ENCODE measurements at places on chromosomes 5 and 9. TPM values are rescaled to one million over a fixed set of nuclear protein-coding genes. Genes with fewer than 3 reads are reported as not detected.

- no peak for DNase-seq
- no peaks in the 10 kb centered on the region for H3K4me1 ChIP-seq
- H3K27me3 ChIP-seq, result no peaks in the 10 kb centered on the region
- no peak overlapping the region for H3K4me3 ChIP-seq
- H3K36me3 ChIP-seq, result peaks cover 12% of the 10 kb centered on the region
Measured at GRCh38 chr5:32095261-32095671, 78.9 kb downstream of the GOLPH3 start.

- no peaks in the 10 kb centered on the region for H3K36me3 ChIP-seq
- peaks cover 3% of the 10 kb centered on the region for H3K4me1 ChIP-seq
- no peak overlapping the region for H3K27ac ChIP-seq
- DNase-seq, result no peak
Measured at GRCh38 chr9:38006163-38006562, 62.9 kb downstream of the SHB start.

Gene CCL27
- 9.3 TPM for total RNA-seq

GRCh38 chr5:62369039-62369438, 34.7 kb downstream of the DIMT1 start:
- no peaks in the 10 kb centered on the region for H3K4me1 ChIP-seq
- H3K27me3 ChIP-seq, result no peaks in the 10 kb centered on the region
- H3K27ac ChIP-seq, result no peak overlapping the region
- H3K36me3 ChIP-seq, result peaks cover 23% of the 10 kb centered on the region
- no peak for DNase-seq

- H3K36me3 ChIP-seq, result peaks cover 38% of the 10 kb centered on the region
- peaks cover 3% of the 10 kb centered on the region for H3K4me1 ChIP-seq
Measured at GRCh38 chr9:128819716-128820664, 1.7 kb downstream of the ENDOG start.

- H3K36me3 ChIP-seq, result no peaks in the 10 kb centered on the region
- H3K27ac ChIP-seq, result no peak overlapping the region
- DNase-seq, result no peak
- no peak overlapping the region for H3K4me3 ChIP-seq
Measured at GRCh38 chr5:175842951-175843793, 28.2 kb upstream of the CPLX2 start.

DNA sequence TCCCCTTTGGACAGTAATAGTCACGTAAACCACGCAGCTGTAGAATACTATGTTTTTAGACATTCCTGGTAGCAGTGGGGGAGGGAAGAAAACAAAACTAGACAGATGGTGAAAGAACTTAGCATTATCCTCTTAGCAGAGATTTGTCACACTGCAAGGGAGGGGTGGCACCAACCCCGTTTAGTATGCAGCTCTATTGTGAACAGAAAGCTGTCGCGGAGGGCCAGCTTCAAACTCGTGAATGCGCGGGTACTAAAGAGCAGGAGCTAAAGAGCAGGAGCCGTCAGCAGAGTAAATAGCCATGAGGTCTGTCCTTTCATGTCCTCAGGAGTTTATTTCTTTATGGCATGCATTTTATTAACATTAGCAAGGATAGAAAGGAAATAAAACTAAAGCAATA, 141.9 kb upstream of the SLC12A2 start:
- H3K4me1 ChIP-seq, result no peaks in the 10 kb centered on the region
- H3K4me3 ChIP-seq, result no peak overlapping the region
- no peaks in the 10 kb centered on the region for H3K36me3 ChIP-seq
- no peaks in the 10 kb centered on the region for H3K27me3 ChIP-seq
- H3K27ac ChIP-seq, result no peak overlapping the region

Gene IL9
- total RNA-seq, result not detected

DNA sequence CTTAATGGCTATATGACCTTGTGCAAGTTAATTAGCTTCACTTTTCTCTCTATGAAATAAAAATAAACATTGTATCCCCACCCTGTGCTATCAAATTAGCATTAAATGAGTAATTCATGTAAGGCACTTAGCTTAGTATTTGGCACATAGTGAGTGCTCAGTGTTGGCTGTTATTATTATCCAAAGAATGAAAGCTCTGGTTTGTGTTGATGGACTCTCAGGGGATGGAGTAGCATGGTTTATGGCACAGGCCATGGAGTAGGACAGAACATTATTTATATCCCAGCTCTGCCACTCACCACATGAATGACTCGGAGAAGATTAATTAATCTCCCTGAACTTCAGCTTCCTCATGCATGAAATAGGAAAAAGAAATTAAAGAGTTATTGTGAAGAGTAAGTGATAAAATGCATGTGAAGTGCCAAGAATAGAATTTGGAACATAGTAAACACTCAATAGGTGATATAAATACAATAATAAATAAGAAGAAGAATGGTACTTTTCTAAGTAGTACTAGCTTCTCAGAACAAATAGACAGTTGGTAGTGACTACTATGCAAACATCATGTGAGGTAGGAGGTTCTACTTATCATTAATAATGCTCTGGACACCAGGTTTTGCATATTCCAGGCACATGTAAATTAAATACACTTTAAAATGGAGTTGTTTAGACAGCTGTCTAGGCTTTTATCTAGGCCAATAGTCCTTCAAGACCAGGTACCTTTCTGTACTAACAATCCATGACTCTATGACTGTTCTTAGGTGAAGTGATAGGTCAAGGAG, 146.4 kb downstream of the GRIA1 start:
- H3K4me1 ChIP-seq, result peaks cover 8% of the 10 kb centered on the region
- no peak for DNase-seq
- H3K4me3 ChIP-seq, result no peak overlapping the region
- no peak overlapping the region for H3K27ac ChIP-seq
- H3K27me3 ChIP-seq, result no peaks in the 10 kb centered on the region

Gene SPATA6L
- total RNA-seq, result not detected

Gene UBE2B
- total RNA-seq, result 42.6 TPM

Gene APC
- total RNA-seq, result 197 TPM

Gene JAKMIP2
- total RNA-seq, result not detected

- DNase-seq, result no peak
- no peaks in the 10 kb centered on the region for H3K36me3 ChIP-seq
- no peaks in the 10 kb centered on the region for H3K4me1 ChIP-seq
- no peak overlapping the region for H3K4me3 ChIP-seq
Measured at GRCh38 chr9:93010056-93010455, 48.4 kb upstream of the SUSD3 start.

DNA sequence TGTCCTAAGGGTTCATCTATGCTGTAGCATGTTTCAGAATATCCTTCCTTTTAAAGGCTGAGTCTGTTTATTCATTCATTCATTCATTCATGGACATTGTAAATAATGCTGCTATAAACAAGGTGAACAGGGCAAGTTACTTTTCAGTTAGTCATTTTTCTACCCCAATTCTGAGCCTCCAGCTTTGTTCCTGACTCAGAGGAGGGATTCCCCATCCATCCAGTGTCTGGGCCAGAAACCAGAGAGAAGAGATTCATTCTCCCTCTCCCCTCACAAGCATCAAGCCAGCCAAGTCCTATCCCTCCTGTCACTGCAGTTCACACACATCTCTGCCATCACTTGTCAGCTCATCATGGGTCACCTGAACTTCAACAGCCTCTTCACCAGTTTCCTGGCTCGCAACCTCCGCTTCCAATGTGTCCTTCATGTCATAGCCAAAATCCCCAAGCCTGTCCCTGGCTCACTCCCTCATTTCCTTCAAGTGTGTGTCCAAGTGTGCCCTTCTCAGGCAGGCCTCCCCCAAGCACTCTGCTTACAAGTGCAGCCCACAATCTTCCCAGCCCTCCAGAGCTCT, 203.0 kb downstream of the TTLL11 start:
- H3K27ac ChIP-seq, result no peak overlapping the region
- no peak overlapping the region for H3K4me3 ChIP-seq
- no peaks in the 10 kb centered on the region for H3K27me3 ChIP-seq
- H3K36me3 ChIP-seq, result no peaks in the 10 kb centered on the region

Gene TSSK1B
- not detected for total RNA-seq

- DNase-seq, result no peak
- H3K27ac ChIP-seq, result no peak overlapping the region
- H3K27me3 ChIP-seq, result peaks cover 4% of the 10 kb centered on the region
- H3K36me3 ChIP-seq, result no peaks in the 10 kb centered on the region
- peak overlapping the region; percentile 66 for H3K4me3 ChIP-seq
- peaks cover 7% of the 10 kb centered on the region for H3K4me1 ChIP-seq
Measured at GRCh38 chr9:114097613-114098020, 1.5 kb downstream of the KIF12 start.

DNA sequence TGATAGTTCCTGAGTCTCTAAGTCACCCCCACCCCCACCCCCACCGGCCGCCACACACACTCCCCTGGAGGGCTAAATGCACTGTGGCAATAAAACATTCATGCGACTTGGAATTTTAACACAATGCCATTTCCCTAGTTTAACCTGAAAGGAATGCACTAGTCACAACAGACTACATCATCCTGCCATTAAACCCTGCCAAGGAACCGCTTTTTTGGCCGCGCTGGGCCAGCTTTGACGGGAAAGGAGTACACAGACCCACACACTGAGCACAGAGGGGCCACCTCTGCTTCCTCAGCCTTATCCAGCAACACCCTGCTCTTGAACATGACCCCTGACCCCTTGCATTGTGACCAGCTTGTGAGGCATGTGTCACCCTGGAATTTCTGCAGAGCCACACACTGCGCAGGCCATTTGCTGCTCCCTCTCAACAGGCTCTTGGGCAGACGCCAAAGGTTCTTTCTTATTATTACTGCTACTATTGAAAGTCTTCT, 165.3 kb downstream of the BNC2 start:
- H3K27ac ChIP-seq, result peak overlapping the region; percentile 94
- H3K4me1 ChIP-seq, result peaks cover 35% of the 10 kb centered on the region
- H3K4me3 ChIP-seq, result no peak overlapping the region

DNA sequence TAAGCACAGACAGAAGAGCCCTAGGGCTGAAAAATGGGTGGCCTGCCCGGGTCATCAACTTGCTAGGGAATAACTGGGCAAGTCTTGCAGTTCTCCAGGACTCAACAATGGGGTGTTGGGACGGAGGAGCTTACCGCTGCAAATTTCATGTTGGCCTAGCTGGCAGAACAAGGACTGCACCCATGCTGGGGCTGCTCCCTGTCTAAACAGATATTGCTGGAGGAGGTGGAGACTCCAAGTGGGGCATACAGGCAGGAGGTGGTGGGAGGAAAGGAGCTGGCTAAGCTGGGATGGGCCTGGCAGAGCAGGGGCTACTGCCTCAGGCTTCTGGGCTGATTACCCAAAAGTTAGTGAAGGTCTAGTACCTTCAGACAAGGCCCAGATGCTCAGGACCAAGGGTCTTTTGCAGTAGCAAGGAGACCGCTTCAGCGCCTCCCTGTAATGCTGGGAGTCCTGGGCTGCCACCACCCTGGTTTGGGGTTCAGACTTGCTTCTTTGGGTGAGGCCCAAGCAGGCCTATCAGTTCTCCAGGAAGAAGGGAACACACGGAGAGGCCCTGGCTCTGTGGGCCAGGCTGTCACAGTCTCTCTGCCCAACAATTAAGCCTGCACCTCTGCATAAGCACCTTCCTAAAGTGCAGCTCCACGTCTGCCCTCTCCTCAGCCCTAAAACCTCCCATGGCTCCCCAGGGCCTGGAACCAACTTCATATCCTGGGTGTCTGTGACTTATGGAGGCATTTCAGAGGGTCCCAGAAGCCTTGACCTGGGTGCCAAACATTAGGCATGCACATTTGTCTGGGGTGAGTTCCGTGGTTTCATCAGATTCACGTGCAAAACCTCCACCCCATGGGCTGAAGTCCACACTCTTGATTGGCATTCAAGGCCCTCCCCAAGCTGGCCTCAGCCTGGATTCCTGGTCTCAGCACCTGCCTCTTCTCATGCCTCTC, 24.2 kb upstream of the KIF12 start:
- DNase-seq, result no peak
- H3K27ac ChIP-seq, result no peak overlapping the region
- H3K4me1 ChIP-seq, result no peaks in the 10 kb centered on the region
- no peaks in the 10 kb centered on the region for H3K36me3 ChIP-seq

Gene DNAI1
- not detected for total RNA-seq

DNA sequence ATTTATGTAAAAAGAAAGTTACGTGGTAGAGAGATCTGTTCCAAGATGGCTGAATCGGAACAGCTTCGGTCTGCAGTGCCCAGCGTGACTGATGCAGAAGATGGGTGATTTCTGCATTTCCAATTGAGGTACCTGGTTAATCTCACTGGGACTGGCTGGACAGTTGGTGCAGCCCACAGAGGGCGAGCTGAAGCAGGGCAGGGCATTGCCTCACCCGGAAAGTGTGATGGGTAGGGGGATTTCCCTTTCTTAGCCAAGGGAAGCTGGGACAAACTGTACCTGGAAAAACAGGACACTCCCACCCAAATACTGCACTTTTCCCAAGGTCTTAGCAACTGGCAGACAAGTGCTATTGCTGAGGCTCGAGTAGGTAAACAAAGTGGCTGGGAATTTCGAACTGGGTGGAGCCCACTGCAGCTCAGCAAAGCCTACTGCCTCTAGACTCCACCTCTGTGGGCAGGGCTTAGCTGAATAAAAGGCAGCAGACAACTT, 13.1 kb upstream of the HSD17B4 start:
- no peaks in the 10 kb centered on the region for H3K36me3 ChIP-seq
- no peak for DNase-seq
- no peak overlapping the region for H3K4me3 ChIP-seq

Gene BAAT
- 0.53 TPM for total RNA-seq

GRCh38 chr9:2389404-2389803, 232.2 kb upstream of the VLDLR start:
- no peaks in the 10 kb centered on the region for H3K4me1 ChIP-seq
- no peak overlapping the region for H3K27ac ChIP-seq
- no peak overlapping the region for H3K4me3 ChIP-seq
- no peaks in the 10 kb centered on the region for H3K27me3 ChIP-seq

Gene SCGB3A2
- total RNA-seq, result not detected

DNA sequence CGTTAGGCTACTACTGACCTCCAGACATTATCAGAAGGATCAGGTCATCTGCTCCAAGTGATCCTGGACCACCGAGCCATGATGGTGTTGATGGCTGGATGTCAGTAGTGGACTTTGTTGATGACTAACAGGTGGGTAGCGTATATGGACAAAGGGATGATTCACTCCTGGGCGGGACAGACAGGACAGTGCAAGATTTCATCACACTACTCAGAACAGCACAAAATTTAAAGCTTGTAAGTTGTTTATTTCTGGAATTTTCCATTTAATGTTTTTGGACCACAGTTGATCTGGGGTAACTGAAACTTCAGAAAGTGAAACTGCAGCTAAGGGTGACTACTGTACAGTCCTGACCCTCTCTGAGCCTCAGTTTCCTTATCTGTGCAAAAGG, 12.7 kb downstream of the PDGFRB start:
- H3K4me1 ChIP-seq, result peaks cover 95% of the 10 kb centered on the region
- H3K27me3 ChIP-seq, result no peaks in the 10 kb centered on the region
- no peaks in the 10 kb centered on the region for H3K36me3 ChIP-seq
- peak; percentile 88 for DNase-seq
- peak overlapping the region; percentile 46 for H3K4me3 ChIP-seq

GRCh38 chr5:168022446-168023169, 268.8 kb upstream of the WWC1 start:
- no peaks in the 10 kb centered on the region for H3K27me3 ChIP-seq
- H3K4me3 ChIP-seq, result no peak overlapping the region
- no peaks in the 10 kb centered on the region for H3K4me1 ChIP-seq

- H3K4me1 ChIP-seq, result peaks cover 6% of the 10 kb centered on the region
- peaks cover 35% of the 10 kb centered on the region for H3K36me3 ChIP-seq
- DNase-seq, result no peak
- H3K4me3 ChIP-seq, result peak overlapping the region; percentile 10
Measured at GRCh38 chr9:129889941-129890717, 54.9 kb downstream of the USP20 start.

- H3K4me3 ChIP-seq, result no peak overlapping the region
- DNase-seq, result no peak
- no peak overlapping the region for H3K27ac ChIP-seq
- no peaks in the 10 kb centered on the region for H3K36me3 ChIP-seq
- peaks cover 6% of the 10 kb centered on the region for H3K4me1 ChIP-seq
- H3K27me3 ChIP-seq, result no peaks in the 10 kb centered on the region
Measured at GRCh38 chr5:79074641-79075040, 5.1 kb downstream of the BHMT2 start.
